ENCODE measurements at places on chromosomes 2 and 18. TPM values are rescaled to one million over a fixed set of nuclear protein-coding genes. Genes with fewer than 3 reads are reported as not detected.

The HES6 gene
- 5.0 TPM for polyA plus RNA-seq

The IL36RN gene
- not detected for polyA plus RNA-seq

The PTPN4 gene
- 6.6 TPM for polyA plus RNA-seq

The DUSP11 gene
- 67.3 TPM for polyA plus RNA-seq

The DYNAP gene
- not detected for polyA plus RNA-seq

The CHRNG gene
- polyA plus RNA-seq = not detected

The CRACDL gene
- polyA plus RNA-seq = not detected

The GALNT13 gene
- not detected for polyA plus RNA-seq

The PRKAG3 gene
- not detected for polyA plus RNA-seq

The CEBPZ gene
- 37.5 TPM for polyA plus RNA-seq

The SGPP2 gene
- 0.17 TPM for polyA plus RNA-seq

The LOXHD1 gene
- polyA plus RNA-seq = not detected

The IL36B gene
- not detected for polyA plus RNA-seq

The ANKRD30B gene
- polyA plus RNA-seq = not detected

The TUBA3E gene
- polyA plus RNA-seq = not detected

The TMEM37 gene
- not detected for polyA plus RNA-seq

The EPHA4 gene
- polyA plus RNA-seq = 2.3 TPM

The ADRA2B gene
- polyA plus RNA-seq = 0.15 TPM

The AFF3 gene
- polyA plus RNA-seq = 255 TPM

The ZNF514 gene
- polyA plus RNA-seq = 7.3 TPM

The FEV gene
- polyA plus RNA-seq = not detected

The ZSWIM2 gene
- not detected for polyA plus RNA-seq

The VWC2L gene
- not detected for polyA plus RNA-seq

The ABCB11 gene
- polyA plus RNA-seq = not detected

The RTKN gene
- polyA plus RNA-seq = 1.8 TPM

The CFAP53 gene
- polyA plus RNA-seq = not detected

The RFTN2 gene
- not detected for polyA plus RNA-seq

The AOX1 gene
- 0.45 TPM for polyA plus RNA-seq

The IL37 gene
- polyA plus RNA-seq = not detected

The SKOR2 gene
- polyA plus RNA-seq = not detected

The POTEI gene
- not detected for polyA plus RNA-seq

The MAPK4 gene
- polyA plus RNA-seq = not detected

The CYP27C1 gene
- not detected for polyA plus RNA-seq

The CAPN14 gene
- polyA plus RNA-seq = 0.30 TPM

The RALB gene
- 121 TPM for polyA plus RNA-seq
